Subcutaneous adipose tissue (tissue), 4 donors: ENCODE measurements at places on chromosomes 12 and 14. TPM values are rescaled to one million over a fixed set of nuclear protein-coding genes. Genes with fewer than 3 reads are reported as not detected.

The INSM2 gene
- not detected for total RNA-seq

The OVCH1 gene
- total RNA-seq, result 0.17 TPM

The VWF gene
- total RNA-seq, result 132 TPM

The RPS29 gene
- 4,431 TPM for total RNA-seq

The CPNE6 gene
- total RNA-seq, result not detected

The CAPZA3 gene
- total RNA-seq, result not detected

The KCNK13 gene
- total RNA-seq, result 7.0 TPM

The SERPINA3 gene
- 54.3 TPM for total RNA-seq

The GCH1 gene
- 5.1 TPM for total RNA-seq

The NKX2-1 gene
- total RNA-seq, result not detected

The LPAR5 gene
- total RNA-seq, result 0.82 TPM

The CAND1 gene
- total RNA-seq, result 66.1 TPM

The LALBA gene
- not detected for total RNA-seq

The SLCO1B1 gene
- total RNA-seq, result not detected

The MANSC4 gene
- total RNA-seq, result not detected

The MON2 gene
- 102 TPM for total RNA-seq

The CLEC4C gene
- not detected for total RNA-seq

The DEGS2 gene
- 0.94 TPM for total RNA-seq

The KRT85 gene
- total RNA-seq, result not detected

The PRB2 gene
- not detected for total RNA-seq

The FOXM1 gene
- 4.4 TPM for total RNA-seq

The AQP6 gene
- 1.9 TPM for total RNA-seq

The FAM216A gene
- total RNA-seq, result 3.8 TPM
